Lower leg skin (tissue), 4 donors: ENCODE measurements at places on chromosomes 2 and 18. TPM values are rescaled to one million over a fixed set of nuclear protein-coding genes. Genes with fewer than 3 reads are reported as not detected.

- no peak for DNase-seq
These were observed 481.8 kb downstream of the SPAG16 start for GRCh38 chr2:213766062-213766461.

The ANKRD12 gene
- 53.7 TPM for total RNA-seq

DNA sequence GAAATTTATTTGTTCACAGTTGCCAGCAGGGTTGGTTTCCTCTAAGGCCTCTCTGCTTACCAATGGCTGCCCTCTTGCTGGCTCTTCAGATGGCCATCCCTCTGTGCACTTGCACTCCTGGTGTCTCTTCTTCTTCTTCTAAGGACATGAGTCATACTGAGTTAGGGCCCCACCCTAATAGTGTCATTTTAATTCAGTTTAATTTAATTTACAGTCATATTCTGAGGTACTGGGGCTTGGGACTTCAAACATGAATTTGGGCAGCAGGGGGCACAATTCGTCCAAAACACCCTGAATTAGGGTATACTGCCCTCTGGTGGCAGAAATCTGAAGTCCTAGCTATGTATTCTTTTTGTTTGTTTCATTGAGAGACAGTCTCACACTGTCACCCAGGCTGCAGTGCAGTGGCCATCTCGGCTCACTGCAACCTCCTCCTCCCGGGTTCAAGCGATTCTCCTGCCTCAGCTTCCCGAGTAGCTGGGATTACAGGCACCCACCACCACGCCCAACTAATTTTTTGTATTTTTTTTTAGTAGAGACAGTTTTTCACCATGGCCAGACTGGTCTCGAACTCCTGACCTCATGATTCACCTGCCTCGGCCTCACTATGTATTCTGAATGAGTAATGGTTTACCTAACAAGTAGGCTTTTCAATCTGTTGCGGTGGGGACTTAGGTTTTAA, 19.8 kb downstream of the SLC4A1AP start:
- peak; percentile 86 for DNase-seq

DNA sequence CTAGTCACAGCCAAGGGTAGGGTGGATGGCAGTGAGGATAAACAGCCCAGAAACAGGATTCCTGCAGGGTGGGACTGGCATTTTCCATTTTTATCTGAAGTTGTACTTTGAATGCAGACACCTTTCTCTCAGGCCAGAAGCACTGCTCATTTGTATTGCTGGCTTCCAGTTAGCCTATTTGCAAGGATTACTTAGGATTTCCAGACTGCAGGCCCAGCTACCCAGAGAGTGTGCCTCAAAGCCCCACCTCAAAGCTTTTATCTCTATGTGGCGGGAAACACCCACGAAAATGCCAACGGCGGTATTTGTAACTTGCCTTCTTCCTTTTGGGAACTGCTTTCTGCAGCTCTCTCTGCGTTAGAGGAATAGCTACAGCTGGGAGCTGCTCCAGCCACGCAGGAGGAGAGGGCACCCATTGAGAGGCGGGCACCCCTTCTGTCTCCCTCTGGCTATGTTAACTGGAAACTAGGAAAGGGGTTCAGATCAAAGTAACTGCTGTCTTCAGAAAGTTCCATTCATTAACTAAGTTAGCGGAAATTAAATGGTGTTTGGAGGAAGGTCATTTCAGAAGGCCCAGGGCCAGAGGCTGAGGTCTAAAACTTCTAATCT, 144.9 kb downstream of the TGIF1 start:
- DNase-seq, result no peak

GRCh38 chr2:160499865-160500264, 6.3 kb upstream of the RBMS1 start:
- no peak for DNase-seq

The MYO5B gene
- total RNA-seq, result 55.2 TPM

GRCh38 chr2:175147186-175147585, 20.8 kb downstream of the ATF2 start:
- no peak for DNase-seq

GRCh38 chr2:100350661-100351185, 28.4 kb upstream of the LONRF2 start:
- no peak for DNase-seq

DNA sequence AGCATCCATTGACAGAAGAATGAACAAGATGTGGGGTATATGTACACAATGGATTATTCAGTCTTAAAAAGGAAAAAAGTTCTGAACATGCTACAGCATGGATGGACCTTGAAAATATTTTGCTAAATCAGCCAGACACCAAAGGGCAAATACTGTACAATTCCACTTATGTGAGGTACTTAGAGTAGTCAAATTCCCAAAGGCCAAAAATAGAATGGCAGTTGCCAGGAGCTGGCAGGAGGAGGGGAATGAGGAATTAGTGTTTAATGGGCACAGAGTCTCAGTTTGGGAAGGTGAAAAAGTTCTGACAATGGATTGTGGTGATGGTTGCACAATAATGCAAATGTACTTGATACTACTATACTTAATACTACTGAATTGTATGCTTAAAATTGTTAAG, 193.2 kb downstream of the MBD2 start:
- DNase-seq, result no peak

The DSC2 gene
- 20.0 TPM for total RNA-seq

- DNase-seq, result no peak
These were observed 425.1 kb downstream of the RND3 start for GRCh38 chr2:150062416-150062815.

DNA sequence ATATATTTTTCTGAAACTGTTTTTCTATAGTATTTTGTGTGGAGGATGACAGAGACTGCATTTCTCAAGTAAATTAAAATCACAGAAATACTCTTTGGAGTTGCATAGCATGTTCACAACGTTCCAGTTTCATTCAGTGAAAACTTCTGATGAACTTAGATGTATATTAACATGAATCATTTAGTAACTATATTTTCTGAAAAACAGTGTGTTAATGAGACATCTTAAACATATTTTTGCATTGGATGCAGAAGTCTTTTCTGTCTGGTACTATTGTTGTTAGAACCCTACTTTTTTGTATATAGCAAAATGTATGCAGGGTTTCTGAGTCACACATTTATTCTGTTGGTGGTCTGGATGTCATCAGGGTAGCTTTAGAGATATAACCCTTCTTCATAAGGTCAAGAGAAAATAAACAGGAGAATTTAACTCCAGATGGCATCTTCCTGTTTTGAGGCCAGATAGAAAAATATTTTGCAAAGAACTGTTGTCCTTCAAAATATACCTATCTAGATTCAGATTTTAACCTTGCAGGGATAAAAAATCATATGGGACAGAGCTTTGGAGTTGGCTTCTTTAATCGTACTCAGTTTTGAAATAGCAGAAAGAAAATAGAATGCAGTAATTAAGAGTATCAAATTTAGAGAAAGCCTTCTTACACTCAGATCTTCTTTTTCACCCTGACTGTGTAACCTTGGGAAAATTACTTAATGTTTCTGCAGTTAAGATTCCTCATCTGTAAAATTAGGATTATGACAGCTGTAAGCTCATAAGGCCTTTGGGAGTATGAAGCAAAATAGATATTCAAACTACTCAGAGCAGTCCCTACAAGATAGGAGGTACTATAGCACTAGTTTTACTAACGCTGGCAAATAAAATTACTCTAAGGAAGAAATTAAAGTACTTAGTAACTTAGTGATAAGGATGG, 5.3 kb downstream of the COL3A1 start:
- no peak for DNase-seq

DNA sequence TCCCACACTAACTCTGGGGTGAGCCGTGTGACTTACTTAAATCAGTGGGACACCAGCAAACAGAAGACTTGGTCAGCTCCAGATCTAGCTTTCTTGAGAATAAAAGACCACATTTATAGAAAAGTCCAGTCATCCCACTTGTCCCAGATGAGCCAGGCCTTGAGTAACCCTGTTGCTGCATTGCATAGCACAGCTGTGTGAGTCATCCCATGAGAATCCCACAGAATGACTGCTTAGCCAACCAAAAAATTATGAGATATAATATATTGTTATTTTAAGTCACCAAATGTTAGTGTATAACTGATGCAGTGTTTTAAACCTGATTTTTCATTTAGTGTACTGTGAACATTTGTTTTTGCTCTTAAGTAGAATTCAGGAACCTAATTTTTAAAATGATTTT, 94.2 kb upstream of the FSHR start:
- DNase-seq, result no peak

GRCh38 chr2:25920786-25921415, 42.6 kb upstream of the ASXL2 start:
- no peak for DNase-seq

DNA sequence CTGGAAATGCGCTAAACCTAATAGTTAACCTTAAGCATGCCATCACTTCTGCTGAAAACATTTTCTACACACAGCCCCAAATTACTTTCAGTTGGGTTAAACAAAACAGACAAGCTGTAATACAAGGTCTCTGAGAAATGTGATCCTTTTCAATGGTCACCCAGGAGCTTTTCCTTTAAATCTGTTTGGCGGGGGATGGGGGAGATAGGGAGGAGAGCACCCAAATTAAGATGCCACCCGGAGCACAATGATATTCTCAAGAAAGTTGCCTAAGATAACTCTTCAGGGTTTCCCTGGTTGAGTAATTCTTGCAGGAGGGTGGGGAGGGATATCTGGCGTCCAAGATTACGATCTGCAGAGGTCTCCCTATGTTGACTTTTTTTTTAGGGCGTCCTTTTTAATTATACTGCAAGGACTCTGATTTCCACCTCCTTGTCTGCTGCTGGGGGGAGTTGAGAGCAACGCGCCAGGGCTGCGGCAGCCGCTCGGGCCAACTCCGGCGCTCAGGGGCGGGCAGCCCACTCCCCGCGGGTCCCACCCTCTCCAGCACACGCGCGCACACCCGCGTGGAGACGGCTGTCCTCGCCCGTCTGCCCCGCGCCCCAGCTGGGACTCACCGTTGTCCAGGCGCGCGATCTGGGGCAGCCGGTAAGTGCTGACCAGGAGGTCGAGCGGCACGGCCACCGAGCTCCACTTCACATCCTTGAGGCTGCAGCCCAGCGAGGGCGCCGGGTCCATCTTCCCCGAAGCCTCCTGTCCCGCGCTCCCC, 807 bp downstream of the GAREM1 start:
- peak; percentile 88 for DNase-seq

DNA sequence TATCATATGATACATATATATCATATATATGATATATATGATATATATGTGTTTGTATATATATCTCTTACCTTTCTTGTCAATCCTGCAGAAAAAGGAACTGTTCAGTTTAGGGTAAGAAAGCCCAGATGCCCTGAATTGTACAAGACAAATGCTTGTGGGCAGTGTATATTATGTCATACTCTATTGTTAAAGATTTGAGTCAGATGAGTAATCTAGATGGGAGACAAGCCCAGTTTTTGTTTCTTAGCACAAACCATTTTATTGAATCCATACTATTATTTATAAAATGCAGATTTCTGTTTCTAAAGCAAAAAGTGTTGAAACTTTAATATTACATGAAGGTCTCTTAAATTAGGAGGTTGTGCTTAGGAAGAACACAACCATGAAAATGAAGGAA, 90.6 kb downstream of the VRK2 start:
- DNase-seq, result no peak

- DNase-seq, result no peak
These were observed 171.2 kb upstream of the MYO3B start for GRCh38 chr2:170006587-170007325.
